NCI-H1048 (cell line): ENCODE measurements at places on chromosomes 16 and 17.

DNA sequence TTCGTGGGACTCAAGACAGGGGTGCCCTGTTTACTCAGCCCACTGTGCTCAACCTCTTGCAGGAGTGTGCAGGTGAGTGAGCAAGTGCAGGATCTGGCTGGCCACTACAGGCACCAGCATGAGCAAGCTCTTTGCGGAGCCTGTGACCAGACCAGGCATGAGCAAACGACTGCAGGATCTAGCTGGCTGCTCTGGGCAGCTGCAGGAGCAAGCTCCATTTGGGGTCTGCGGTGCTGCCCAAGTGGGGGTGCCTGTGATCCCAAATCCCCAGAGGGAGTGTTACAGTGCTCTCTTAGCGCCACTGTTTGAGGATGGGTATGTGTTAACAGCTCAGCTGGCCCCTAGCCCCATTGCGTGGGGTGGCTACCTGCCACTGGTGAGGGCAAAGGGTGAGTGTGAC is 2.4 kb downstream of the USP6 start:
- DNase-seq: no peak

DNA sequence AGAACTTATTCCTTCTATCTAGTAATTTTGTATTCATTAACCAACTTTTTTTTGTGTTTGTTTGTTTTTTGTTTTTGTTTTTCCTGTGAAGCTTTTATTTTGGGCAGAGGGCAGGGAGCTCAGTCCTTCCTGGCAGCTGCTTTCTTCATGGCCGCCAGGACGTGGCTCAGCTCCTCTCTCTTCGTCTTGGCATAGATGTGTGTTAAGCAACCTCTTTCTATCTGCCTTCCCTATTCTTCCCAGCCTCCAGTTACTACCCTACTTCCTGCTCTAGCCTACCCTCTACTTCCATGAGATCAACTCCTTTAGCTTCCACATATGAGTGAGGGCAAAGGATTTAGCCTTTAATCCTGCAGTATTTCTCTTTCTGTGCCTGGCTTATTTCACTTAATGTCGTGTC is 8.2 kb upstream of the BRD7 start:
- no peak for DNase-seq

GRCh38 chr16:9153502-9153864 is 62.0 kb downstream of the HAPSTR1 start:
- no peak for DNase-seq

DNA sequence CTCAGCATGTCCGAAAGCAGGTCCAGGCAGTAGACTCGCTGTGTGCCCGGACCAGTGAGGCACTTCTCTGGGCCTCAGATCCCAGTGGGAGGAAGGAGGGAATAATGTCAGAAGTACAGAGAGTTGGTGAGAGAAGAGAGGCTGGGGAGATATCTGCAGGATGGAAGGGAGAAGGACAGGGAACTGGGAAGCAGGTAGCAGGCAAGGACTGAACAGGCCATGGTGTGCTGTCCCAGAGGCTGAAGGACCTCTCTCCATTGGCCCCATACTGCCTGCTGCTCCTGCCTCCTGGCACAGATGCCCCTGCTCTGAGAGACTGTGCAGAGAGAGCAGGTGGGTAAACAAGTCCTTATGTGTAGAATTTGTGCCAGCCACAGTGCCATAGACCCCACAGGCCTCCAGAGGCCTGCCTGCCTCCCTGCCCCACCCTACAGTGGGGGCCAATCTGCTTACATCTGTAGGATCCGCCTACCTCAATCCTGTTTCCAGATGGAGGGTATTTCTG is 34.2 kb upstream of the CRHR1 start:
- DNase-seq: no peak

- DNase-seq: no peak
Measured at GRCh38 chr16:15960124-15960971, 10.9 kb downstream of the ABCC1 start.

DNA sequence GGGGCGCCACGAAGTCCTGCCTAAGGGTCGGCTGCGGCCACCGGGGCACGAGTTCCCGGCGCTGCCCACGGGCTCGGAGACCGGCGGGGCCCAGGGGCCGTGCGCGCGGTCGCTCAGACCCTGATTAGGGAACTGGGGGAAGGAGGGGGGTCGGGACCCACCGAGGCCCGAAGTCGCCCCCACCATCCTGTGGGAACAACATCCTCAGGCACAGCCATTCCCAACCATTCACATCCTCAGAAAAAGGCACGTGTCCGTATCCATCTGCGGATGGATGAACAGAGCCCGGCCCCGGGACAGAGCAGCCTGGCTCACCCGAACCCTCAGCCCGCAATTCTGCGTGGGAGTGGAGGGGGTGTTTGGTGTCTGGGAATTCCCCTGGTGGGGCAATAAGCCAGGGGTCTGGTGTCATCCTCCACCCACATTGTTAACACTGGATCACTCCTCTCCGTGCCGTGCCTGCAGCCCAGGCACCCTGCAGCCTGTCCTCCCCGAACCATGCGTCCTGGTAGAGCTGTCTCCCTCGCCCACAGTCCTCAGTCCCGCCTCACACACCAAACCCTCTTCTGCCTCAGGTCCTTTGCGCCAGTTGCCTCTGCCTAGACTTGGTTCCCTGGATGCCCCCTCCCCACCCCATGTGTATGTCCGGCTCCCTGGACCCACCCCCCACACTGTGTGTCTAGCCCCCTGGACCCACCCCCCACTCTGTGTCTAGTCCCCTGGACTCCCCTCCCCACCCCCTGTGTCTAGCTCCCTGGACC is 789 bp upstream of the CCDC57 start:
- no peak for DNase-seq

GRCh38 chr17:15490634-15491261 is 23.3 kb upstream of the CDRT4 start:
- DNase-seq: no peak

DNA sequence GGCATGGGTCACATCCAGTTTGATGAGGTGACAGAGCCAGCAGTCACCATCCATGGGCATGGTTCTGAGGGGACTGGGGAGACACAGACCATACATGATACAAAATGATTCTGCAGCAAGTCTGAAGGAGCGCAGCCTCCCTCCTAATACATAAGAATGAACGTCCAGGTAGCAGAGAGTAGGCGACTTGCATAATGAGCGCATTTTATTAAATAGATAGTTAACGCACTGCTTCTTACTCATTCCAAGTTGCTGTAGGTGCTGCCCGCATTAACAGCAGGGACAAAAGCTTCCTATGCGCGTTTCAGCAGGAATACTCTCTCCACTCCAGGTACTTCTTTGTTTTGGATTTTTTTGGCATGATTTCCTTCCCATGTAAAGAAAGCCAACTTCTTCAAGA is 73.8 kb downstream of the SLC5A11 start:
- DNase-seq: no peak

DNA sequence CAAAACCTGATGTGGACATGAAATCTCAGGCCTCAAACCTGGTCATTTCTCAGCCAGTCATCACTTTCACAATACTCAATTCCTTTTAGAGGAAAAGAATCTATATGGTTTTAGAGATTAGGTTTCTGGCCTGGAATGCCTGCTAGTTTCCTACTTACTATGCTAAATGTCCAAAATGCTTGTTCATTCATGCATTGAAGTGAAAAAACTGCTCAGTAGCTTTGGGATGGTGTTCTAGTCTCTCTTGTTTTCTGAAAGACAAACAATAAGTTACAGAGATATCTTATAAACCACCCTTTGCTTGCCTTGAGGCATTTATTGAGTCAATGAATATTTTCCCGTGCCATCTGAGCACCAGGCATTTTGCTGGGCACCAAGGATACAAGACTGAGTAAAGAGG is 1146.5 kb upstream of the GOT2 start:
- DNase-seq: no peak

GRCh38 chr17:18161207-18162145 is 22.2 kb upstream of the ALKBH5 start:
- DNase-seq: no peak

DNA sequence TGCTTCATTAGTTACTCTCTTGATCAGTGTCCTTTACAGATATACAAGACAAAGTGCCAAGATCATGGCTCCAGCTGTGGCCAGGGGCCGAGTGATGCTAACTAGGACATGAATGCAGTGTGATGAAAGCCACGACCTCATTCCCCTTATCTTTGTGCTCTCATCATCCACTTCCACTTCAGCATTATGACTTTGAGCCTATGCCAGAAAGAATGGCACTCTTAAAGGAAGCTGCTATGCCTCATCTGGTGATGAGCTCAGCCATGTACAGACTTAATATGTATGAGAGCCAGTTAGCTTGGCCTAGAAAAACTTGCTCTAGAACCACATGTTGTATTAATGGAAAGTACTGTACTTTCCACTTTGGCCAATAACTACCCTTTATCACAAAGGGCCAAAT is 179.1 kb downstream of the TOX3 start:
- DNase-seq: no peak

GRCh38 chr17:82440469-82440981 is 10.0 kb downstream of the CYBC1 start:
- no peak for DNase-seq

- DNase-seq: no peak
Measured at GRCh38 chr16:19283637-19284036, 1.9 kb upstream of the CLEC19A start.

- DNase-seq: no peak
Measured at GRCh38 chr17:41638194-41638593, 13.8 kb upstream of the KRT17 start.

- no peak for DNase-seq
Measured at GRCh38 chr17:62119373-62119772, 54.3 kb upstream of the MED13 start.

- no peak for DNase-seq
Measured at GRCh38 chr16:997440-998051, 16.0 kb downstream of the SOX8 start.

GRCh38 chr16:27824006-27824405 is 239.5 kb downstream of the GSG1L start:
- DNase-seq: no peak

- no peak for DNase-seq
Measured at GRCh38 chr17:19897090-19897837, 29.5 kb upstream of the ULK2 start.

- DNase-seq: no peak
Measured at GRCh38 chr16:24571096-24571495, 31.7 kb downstream of the RBBP6 start.

GRCh38 chr17:77086433-77087010 is 54.2 kb upstream of the SEC14L1 start:
- peak; percentile 29 for DNase-seq

GRCh38 chr16:76210157-76210556 is 67.0 kb upstream of the CNTNAP4 start:
- DNase-seq: no peak

GRCh38 chr17:56038131-56038530 is 115.1 kb upstream of the ANKFN1 start:
- DNase-seq: no peak

- DNase-seq: no peak
Measured at GRCh38 chr17:35536664-35537171, 760 bp downstream of the SLFN12L start.
